Stimulated activated naive CD4-positive, alpha-beta T cell (primary cell): ENCODE measurements at places on chromosomes 16 and 17.

GRCh38 chr16:17177959-17178905, 292.5 kb downstream of the XYLT1 start:
- no peak for DNase-seq

DNA sequence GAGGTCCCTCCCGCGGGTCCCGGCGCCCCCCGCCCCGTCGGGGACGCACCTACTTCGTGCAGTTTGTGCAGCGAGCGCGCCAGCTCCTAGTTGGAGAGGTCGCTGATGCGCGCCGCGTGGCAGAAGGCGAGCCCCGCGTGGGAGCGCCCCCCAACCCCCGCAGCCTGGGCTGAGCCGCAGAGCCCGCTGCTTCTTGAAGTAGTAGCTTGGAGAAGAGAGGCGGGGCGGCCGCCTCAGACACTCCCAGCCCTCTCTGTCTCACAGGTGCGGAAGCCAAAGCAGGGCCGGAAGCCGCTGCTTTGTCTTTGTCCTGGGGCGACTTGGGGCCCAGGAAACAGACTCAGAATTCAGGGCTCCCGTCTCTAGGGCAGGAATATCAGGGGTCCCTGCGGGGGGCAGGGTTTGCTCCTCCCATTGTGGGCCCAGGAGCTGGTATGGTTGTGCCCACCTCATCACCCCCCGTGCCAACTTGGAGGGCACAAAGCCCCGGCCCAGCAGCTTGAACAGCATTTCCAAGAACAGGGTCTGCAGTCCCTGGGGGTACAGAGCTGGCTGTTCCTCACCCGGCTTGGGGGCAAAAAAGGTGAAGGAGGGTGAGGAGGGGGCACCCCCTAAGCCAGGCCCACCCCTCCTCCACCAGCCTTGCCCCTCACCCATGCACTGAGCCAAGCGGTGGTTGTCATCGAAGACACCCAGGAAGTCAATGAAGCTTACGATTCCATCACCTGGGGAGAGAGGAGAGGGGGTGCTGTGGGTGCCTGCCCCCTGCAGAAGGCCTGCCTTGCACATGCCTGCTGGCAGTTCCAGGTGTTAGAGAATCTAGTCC, 13.5 kb downstream of the SPATA32 start:
- peak; percentile 82 for DNase-seq

GRCh38 chr16:30967795-30968194, 10.2 kb downstream of the SETD1A start:
- DNase-seq = no peak

- no peak for DNase-seq
Measured at GRCh38 chr17:61431594-61432311, 20.5 kb upstream of the TBX4 start.

- peak; percentile 37 for DNase-seq
Measured at GRCh38 chr17:32007463-32008298, 498 bp downstream of the LRRC37B start.

- no peak for DNase-seq
Measured at GRCh38 chr16:2091547-2092255, 43.9 kb downstream of the TSC2 start.

DNA sequence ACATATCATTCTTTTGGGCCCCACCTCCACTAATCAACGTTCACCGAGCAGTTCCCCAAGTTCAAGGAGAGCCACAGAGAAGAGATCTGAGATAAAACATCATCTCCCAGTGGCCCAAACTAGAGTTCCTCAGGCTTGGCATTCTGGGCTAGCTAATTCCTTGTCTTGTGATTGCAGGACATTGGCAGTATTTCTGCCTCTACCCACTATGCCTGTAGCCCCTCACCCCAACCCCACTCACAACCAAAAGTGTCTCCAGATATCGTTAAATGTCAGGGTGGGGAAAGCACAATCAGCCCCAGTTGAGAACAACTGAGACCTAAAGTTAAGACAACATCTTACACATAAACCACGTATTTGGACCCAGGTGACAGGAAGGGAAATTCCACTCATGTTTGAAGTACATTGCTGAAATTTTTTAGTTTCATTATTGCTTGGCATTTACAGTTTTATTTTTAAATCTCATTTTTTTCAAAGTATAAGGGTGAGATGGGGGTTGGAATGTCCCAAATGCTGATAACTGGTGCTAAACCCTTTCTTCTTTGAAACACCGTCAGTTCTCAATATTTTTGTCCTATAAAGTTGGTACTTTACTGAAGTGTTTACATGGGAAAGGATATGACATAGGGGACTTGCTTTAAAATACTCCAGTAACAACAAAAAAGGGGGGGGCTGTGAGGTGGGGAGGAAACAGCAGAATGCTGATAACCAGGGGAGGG, 13.6 kb downstream of the ZC3H7A start:
- DNase-seq = peak; percentile 34

- DNase-seq = no peak
Measured at GRCh38 chr16:81530814-81531213, 86.2 kb downstream of the CMIP start.

GRCh38 chr16:53091466-53092211, 36.8 kb downstream of the CHD9 start:
- DNase-seq = no peak

- DNase-seq = no peak
Measured at GRCh38 chr17:39143552-39144093, 7.8 kb downstream of the PLXDC1 start.

DNA sequence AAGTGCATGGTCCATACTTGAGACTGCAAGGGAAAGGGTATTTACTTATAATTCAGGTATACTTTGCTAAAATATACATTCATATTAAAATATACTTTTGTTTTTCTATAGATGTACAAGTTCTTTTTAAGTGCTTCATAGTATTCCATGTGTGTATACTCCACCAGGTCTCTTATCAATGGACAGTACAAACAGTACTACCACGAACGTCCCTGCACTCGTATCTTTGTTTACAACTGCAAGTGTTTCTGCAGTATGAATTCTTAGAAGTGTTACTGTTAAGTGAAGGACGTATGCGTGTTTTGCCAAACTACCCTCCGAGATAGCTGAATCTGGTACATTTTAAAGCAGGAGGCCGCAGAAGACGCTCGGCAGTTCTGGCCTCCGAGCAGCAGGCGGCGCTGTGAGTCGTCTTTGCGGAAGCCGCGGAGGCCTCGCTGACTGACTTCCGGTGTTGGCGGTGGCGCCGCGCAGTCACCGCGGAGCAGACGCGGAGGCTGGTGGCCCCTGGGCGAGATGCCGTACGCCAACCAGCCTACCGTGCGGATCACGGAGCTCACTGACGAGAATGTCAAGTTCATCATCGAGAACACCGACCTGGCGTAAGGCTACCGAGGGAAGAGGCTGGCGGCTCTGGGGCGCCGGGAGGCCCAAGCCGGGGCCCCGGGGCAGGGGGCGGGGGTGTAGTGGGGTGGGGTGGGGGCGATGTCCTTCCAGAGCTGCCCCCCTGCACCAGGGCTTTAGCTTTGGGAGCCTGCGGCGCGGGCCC, at the start of gene POLR2C:
Gene POLR2C, plus strand, starts transcription at position 471 of the 769 bp plus-strand sequence. Its CDS starts 46 bp downstream, at position 517.
- DNase-seq = peak; percentile 85

DNA sequence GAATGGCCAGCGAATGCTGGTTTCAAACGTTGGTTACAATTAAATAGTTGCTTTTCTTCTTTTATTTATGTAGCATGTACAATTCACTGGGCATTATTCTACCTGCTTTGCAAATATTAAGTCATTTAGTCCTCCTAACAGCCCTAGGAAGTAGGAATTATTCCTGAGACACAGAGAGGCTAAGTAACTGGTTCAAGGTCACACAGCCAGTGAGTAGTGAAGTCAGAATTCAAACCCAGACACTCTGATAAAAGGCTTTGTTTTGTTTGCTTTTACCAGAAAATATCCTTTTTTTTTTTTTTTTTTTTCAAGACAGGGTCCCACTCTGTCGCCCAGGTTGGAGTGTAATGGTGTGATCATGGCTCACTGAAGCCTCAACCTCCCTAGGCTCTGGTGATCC, 2.2 kb downstream of the CRHR1 start:
- no peak for DNase-seq

DNA sequence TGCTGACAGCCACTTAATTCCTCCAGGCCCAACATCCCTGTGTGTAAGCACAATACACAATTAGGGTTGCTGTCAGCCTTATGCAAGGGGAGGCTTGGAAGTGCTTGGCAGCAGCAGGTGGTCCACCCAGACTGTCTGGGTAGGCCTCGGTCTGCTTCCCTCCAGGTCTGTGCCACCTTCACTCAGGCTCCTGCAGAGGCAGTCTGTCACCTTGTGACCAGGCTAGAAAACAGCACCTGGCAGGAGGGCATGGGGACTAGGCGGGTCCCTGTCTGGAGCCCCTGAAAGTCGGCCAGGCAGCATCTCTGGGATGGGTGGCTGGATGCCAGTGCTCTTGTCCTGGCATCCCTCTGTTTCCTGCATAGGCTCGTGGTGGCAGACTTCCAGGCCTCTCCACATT, 578.1 kb downstream of the KCNJ18 start:
- no peak for DNase-seq

DNA sequence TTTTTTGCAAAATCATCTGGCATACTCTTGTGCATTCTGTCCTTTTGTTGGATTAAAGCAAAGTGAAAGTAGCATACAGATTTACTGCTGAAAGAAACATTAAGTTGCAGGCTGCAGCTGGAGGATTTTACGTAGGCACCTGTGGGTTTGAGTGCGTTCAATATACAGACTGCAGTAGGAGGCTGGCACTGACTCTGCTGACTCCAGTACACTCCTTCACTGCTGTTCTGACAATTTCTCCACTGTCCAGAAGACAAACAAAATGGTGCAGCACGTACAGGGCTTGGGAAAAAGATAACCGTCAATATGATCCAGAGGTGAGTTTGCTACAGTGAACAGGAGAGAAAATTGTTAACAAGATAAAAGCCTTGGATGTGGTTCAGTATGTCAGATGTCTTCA, 73.3 kb downstream of the TANC2 start:
- DNase-seq = no peak

- DNase-seq = peak; percentile 11
Measured at GRCh38 chr17:68383443-68384321, 73.6 kb downstream of the WIPI1 start.

GRCh38 chr17:27322026-27322425, 28.1 kb downstream of the WSB1 start:
- DNase-seq = no peak

GRCh38 chr16:16184594-16184993, 38.7 kb downstream of the ABCC6 start:
- no peak for DNase-seq

GRCh38 chr17:2502871-2503580, 8.7 kb downstream of the METTL16 start:
- no peak for DNase-seq

DNA sequence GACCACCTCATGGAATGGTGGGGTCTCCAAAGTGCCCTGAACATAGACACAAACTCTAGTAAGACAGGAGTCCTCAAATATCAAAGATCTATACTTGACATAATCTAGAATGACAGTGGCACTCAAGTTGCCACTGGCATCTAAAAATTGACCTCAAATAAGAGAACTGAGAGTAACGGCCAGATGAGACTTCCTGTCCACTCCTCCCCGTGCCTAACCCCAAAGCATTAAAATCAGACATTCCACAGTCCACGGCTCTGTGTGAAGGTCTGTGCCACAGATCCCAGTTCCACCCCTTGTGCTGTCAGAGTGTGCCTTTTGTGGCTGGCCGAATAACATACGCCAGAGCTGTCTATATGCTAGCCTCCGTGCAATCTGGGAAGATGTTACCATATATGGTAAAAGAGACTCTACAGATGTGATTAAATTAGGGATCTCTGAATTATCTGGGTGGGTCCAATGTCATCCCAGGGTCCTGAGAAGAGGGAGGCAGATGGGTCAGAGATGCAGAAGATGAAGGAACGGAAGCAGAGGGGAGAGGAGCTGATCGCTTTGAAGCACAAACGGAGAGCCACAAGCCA, 21.0 kb upstream of the EVPL start:
- no peak for DNase-seq

DNA sequence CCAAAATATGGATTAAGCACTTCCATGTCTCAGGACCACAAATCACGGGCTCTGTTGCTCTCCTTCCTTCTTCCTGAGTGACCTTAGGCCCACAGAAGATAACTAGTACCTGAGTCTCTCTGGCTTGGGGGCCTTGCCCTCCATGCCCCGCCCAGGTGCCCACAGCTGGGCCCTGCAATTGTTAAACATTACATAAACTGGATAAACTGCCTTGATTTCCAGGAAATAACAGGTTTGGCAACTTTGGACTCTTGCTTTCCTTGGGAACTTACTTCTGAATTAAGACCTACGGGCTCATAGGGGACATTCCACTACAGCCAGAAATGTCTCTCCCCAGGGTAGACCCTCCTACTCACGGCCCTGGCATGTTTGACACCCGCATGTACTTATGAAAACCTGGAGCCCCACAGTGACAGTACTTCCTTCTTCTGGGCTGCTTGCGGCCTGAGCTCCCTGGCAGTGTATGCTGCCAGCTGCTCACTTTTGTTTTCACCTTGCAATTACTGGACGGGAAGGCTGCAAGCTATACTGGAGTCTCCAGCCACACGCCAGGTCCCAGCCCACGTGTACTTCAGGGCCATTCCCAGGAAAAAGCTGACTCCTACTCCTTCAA, 2.3 kb upstream of the UBALD2 start:
- DNase-seq = no peak

GRCh38 chr16:85137323-85138072, 25.2 kb upstream of the CIBAR2 start:
- DNase-seq = no peak

DNA sequence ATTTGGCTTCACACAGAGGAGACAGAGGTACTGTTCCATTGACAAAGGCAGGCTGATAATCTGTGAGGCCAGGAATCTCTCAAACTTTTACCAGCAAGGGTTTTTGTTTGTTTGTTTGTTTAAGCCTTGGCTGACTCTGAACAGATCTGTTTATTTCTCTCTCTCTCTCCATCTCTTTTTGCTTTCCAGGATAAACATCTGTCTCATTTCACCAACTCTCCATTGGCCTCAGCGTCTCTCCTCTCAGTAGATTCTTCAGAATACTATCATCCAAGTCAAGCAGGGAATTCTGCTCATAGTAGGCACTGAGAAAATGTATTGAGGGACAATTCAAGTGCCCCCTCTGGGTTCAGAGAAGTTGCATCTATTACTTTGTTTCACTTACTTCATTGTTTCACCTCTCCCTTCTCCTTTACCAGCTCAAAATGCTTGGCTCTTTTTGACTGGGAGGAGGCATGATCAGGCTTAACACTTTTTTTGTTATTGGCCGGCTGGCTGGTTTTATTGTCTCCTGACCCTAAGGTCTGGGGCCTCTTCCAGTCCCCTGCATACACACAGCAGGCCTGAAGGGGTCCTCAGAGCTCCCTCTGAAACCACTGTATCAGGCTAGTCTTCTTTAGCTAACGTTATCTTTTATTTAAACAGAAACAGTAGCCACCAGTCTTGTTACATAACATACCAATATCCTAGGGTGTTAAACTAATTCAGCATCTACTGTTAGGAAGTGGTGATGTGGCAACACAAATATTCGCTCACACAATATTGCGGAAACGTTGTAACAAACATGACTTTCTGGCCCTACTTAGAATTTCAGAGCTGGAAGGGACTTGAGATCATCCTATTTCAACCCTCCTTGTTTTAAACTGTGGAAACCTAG, 2.0 kb upstream of the YPEL2 start:
- peak; percentile 72 for DNase-seq

- no peak for DNase-seq
Measured at GRCh38 chr16:78252757-78253156, 153.3 kb downstream of the WWOX start.

- DNase-seq = no peak
Measured at GRCh38 chr17:69451416-69452394, 37.2 kb downstream of the MAP2K6 start.

- peak; percentile 55 for DNase-seq
Measured at GRCh38 chr16:68079626-68080344, 5.4 kb upstream of the NFATC3 start.

- DNase-seq = no peak
Measured at GRCh38 chr17:62188713-62189112, 123.6 kb upstream of the MED13 start.
